ENCODE measurements at places on chromosomes 12 and 14. TPM values are rescaled to one million over a fixed set of nuclear protein-coding genes. Genes with fewer than 3 reads are reported as not detected.

- H3K36me3 ChIP-seq = no peaks in the 10 kb centered on the region
- DNase-seq = no peak
- peak overlapping the region; percentile 60 for H3K27ac ChIP-seq
- H3K27me3 ChIP-seq = no peaks in the 10 kb centered on the region
- H3K4me3 ChIP-seq = no peak overlapping the region
Observed at GRCh38 chr12:123095078-123095881, 55.6 kb downstream of the PITPNM2 start.

DNA sequence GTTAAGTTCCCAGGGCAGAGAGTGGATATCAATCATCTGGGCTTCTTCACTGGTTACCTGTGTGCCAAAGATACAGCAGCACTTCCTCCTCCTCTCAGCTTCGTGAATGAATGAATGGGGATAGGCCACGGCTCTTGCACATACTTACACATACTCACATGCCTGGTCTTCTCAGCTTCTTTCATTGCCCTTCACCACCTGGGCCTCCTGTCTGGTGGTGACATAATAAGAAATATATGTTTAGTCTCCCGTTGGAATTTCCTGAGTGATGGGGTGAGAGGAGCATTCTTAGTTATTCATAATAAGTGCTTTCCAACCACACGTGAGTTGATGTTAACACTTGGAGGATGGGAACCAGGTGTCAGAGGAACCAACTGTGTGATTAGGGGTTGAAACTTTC is 268.1 kb upstream of the RMST start:
- DNase-seq = no peak
- H3K27me3 ChIP-seq = no peaks in the 10 kb centered on the region
- H3K4me3 ChIP-seq = no peak overlapping the region
- H3K36me3 ChIP-seq = no peaks in the 10 kb centered on the region

- no peak for DNase-seq
- no peak overlapping the region for H3K4me3 ChIP-seq
- H3K36me3 ChIP-seq = peaks cover 30% of the 10 kb centered on the region
- H3K4me1 ChIP-seq = peaks cover 31% of the 10 kb centered on the region
Observed at GRCh38 chr12:22536971-22537544, 7.3 kb downstream of the C2CD5 start.

GRCh38 chr12:52360106-52360662 is 7.1 kb downstream of the KRT85 start:
- DNase-seq = no peak
- no peaks in the 10 kb centered on the region for H3K36me3 ChIP-seq
- H3K27ac ChIP-seq = no peak overlapping the region
- peaks cover 4% of the 10 kb centered on the region for H3K4me1 ChIP-seq
- H3K4me3 ChIP-seq = no peak overlapping the region

DNA sequence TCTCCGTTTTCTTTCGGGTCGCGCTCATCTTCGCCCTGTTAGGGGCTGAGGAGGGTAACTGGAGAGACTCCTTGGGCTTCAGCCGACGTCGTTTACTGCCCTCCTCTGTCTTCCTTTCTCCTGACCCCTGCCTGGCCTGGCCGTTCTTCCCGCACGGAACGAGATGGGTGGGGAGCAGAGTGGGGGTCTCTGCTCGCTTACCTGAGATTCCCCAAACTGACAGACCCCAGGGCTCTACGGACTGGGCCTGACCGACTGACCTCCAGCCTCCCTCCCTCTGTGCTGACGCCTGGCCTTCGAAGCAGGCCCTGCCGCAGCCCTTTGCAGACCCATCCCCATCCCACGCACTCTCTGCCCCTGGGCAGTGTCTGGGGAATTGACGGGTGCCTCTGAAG is 439 bp downstream of the GOLGA5 start:
- peaks cover 24% of the 10 kb centered on the region for H3K4me1 ChIP-seq
- H3K27ac ChIP-seq = peak overlapping the region; percentile 95
- H3K36me3 ChIP-seq = peaks cover 11% of the 10 kb centered on the region
- peak overlapping the region; percentile 93 for H3K4me3 ChIP-seq

The PZP gene
- total RNA-seq = not detected

The DNAI7 gene
- not detected for total RNA-seq

The FAM181A gene
- not detected for total RNA-seq
